ENCODE measurements at places on chromosomes 13 and 19.

GRCh38 chr13:32881074-32881776 lies 135.0 kb upstream of the KL start:
- DNase-seq: no peak

- no peak for DNase-seq
Measured at GRCh38 chr13:104869501-104869900, 1666.0 kb downstream of the EFNB2 start.

GRCh38 chr19:57887195-57887941 lies 1.5 kb downstream of the ZNF814 start:
- DNase-seq: no peak

DNA sequence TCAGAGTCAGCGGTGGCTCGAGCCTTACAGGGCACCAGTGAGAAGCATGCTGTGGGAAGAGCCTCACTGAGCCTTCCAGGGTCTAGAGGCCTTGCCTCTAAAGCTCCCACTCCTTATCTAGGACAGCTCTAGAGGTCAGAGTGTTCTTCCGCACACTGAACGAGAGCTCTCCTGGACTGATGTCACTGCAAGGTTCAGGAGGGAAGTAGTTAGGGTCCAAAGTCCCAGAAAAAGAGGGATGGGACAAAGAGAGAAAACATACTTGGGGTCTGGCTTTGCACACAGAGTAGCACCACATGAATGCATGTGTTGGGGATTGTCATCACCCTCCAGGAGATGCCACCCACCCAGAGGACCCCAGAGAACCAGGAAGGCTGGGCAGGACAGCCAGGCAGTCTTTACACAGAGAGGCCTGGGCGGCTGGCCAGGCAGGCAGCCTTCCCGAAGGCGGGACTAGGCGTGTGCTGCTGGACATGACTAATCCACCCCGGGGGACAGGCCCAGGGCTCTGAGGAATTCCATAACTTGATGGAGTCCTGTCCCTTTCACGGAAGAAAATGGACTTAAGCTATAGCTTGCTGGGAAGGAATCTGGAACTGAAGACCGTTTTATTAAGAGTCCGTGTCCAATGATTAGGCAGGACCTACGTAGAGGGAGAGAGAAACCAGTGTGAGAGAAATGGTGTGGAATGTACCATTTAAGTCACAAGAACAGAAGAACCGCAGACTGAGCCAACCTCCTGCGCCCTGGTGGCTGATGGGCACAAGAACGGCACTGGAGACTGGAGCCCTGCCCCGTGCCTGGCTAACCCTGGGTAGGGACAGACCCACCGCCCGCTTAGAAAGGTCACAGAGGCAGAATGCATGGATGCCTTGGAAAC lies 16.6 kb upstream of the EPHX3 start:
- DNase-seq: no peak

GRCh38 chr19:2567580-2567979 lies 91.7 kb downstream of the GADD45B start:
- DNase-seq: no peak

GRCh38 chr19:46009530-46010510 lies 13.0 kb downstream of the PGLYRP1 start:
- no peak for DNase-seq
